Type B pancreatic cell (in vitro differentiated cells): ENCODE measurements at places on chromosomes 5 and 9. TPM values are rescaled to one million over a fixed set of nuclear protein-coding genes. Genes with fewer than 3 reads are reported as not detected.
A peak's percentile ranks its signal among the peaks of the same experiment; 100 is the strongest.

DNA sequence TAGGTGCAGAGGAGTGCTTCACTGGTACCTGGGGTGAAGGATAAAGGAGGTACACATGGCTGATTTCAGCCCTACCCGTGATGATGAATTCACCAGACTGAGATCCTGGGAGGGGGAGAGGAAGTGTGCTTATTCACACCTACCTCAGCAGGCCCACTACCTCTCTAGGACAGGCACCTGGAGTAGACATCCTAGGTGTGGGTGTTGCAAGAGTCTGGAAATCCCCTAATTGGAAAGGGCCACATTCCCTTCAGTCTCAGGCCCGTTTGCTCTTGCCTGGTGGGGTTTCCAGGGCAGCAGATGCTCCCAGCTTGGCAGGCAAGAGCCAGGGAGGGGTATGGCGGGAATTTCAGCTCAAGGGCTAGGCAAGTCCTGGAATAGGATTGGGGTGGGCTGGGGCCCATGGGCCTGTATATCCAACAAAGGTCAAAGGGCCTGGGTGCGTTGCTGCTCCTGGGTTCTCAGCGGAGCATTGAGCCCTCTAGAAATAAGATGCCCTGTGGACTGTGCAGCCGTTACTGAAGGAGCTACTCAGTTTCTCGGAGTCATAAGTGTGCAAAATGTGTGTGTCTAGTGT is 5.8 kb upstream of the CCL21 start:
- peaks cover under 1% of the 10 kb centered on the region for H3K4me1 ChIP-seq
- H3K27ac ChIP-seq, result no peak overlapping the region
- H3K4me3 ChIP-seq, result no peak overlapping the region
- DNase-seq, result no peak

DNA sequence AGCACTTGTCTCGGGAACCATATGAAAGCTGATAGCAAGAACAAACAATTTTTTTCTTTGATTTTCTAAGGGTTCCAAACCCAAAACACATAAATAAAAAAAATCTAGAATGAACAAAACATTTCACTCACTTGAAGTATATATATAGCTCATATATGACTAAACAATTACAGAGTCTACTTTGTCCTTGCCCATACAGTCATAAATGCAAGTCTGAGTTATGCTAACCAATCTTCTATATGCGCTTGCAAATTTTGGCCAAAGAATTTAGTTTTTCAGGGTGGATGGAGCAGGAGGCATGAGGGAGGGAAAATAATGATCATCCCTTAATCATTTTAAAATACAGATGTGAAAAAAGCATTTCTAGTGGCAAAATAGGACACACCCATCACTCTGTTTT is 370.1 kb downstream of the BNC2 start:
- H3K36me3 ChIP-seq, result peaks cover 4% of the 10 kb centered on the region
- no peak overlapping the region for H3K27ac ChIP-seq
- H3K4me1 ChIP-seq, result peaks cover 22% of the 10 kb centered on the region
- H3K27me3 ChIP-seq, result no peaks in the 10 kb centered on the region

DNA sequence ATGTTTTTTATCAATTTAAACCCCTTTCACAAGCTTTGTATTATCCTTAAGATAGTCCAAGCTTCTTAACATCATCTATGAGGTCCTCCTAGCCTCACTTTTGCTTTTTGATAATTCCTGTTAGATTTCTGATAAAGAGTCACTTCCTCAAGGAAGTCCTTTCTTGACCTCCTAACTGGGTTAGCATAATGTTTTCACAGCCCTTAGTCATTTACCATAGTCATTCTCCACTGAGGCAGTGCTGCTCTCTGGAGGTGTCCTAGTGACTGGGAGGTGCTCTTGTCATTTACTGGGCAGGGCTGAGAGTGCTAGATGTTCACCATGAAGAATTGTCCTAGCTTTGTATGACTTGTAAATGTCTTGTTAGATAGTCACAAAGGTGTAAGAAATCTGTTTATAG is 26.4 kb downstream of the TNPO1 start:
- H3K36me3 ChIP-seq, result peaks cover 8% of the 10 kb centered on the region
- DNase-seq, result no peak
- H3K27ac ChIP-seq, result peak overlapping the region; percentile 55

Gene C5orf58
- not detected in 2 replicates for total RNA-seq

DNA sequence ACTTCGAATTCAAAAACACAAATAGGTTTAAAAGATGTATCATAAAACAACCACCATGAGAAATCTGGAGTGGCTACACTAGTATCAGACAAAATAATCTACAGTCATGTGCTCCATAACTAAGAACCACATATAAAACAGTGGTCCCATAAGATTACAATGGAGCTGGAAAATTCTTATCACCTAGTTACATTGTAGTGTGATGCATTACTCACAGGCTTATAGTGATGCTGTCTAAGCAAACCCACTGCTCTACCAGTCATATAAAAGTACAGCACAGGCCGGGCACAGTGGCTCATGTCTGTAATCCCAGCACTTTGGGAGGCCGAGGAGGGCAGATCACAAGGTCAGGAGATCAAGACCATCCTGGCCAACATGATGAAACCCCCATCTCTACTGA is 160.1 kb downstream of the ROR2 start:
- peaks cover 17% of the 10 kb centered on the region for H3K4me1 ChIP-seq
- no peak overlapping the region for H3K4me3 ChIP-seq
- H3K36me3 ChIP-seq, result peaks cover 6% of the 10 kb centered on the region
- H3K27ac ChIP-seq, result no peak overlapping the region
- no peak for DNase-seq
- peaks cover 6% of the 10 kb centered on the region for H3K27me3 ChIP-seq

- H3K27me3 ChIP-seq, result no peaks in the 10 kb centered on the region
- peaks cover 10% of the 10 kb centered on the region for H3K36me3 ChIP-seq
- no peak for DNase-seq
- H3K4me1 ChIP-seq, result no peaks in the 10 kb centered on the region
- no peak overlapping the region for H3K4me3 ChIP-seq
Measured at GRCh38 chr9:32502464-32502863, 23.5 kb downstream of the RIGI start.

GRCh38 chr9:132782037-132782436 is 96.0 kb downstream of the AK8 start:
- H3K27ac ChIP-seq, result peak overlapping the region; percentile 42
- H3K36me3 ChIP-seq, result peaks cover 4% of the 10 kb centered on the region
- peak overlapping the region; percentile 31 for H3K4me3 ChIP-seq
- DNase-seq, result no peak
